ENCODE measurements at places on chromosomes 7 and 10.

DNA sequence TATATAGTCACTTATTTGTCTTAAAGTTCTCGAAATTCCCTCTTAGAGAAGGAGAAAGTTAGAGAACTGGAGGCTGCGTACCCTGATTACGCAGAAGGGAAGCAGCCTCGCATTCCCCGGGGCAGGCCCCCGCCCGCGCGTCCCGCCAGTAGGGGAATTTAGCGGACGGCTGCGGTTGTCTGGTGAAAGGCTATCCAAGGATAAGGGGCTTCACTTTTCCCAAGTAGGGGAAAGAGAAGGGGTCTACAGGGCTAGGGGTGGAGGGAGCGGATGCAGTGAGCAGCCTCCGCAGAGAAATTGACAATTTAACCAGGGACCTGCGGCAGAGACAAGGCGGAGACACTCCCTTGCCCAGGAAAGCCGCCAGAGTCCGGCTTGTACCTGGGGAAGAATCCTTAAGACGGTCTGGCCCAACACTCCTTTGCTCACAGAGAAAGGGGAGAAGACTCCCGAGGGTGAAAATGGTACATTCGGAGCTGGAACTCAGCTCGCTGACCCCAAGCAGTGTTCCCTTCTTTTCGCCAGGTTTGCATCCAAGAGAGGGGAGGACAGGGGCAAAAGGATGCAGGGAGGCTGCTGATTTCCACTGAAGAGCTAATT, 994 bp upstream of the MAGI2 start:
- no peak for DNase-seq

DNA sequence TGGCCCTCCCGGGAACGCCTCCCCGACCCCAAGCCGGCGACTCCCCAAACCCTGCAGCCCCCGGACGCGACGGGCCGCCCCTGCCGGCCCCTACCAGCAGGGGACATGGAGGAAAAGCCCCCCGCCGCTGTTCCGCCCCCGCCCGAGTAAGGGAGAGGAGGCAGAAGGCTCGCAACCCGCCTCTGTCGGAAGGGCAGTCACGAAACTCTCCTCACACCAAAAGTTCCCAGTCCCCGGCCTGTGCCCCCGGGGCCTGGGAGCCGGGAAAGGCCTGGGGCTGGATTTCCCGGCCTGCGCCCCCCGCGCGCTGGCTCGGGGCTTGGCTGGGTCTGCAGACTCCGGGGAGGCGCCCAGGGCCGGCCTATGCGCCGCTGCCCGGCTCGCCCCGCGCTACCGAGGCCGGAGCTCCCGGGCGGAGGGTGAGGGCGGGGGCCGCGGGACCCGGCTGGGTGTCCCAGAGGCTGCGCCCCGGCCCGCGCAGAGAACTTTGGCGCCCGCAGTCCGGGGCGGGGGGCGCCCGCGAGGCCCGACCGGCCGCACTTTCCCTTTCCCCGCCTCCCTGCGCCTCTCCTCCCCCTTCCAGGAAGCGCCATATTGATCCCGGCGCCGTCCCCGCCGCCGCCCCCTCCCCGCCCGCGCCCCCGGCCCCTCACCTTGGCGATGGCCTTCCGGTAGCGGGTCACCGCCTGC, 728 bp downstream of the PARD3 start:
- no peak for DNase-seq

- DNase-seq = no peak
Observed at GRCh38 chr7:121204537-121204936, 124.3 kb upstream of the WNT16 start.

DNA sequence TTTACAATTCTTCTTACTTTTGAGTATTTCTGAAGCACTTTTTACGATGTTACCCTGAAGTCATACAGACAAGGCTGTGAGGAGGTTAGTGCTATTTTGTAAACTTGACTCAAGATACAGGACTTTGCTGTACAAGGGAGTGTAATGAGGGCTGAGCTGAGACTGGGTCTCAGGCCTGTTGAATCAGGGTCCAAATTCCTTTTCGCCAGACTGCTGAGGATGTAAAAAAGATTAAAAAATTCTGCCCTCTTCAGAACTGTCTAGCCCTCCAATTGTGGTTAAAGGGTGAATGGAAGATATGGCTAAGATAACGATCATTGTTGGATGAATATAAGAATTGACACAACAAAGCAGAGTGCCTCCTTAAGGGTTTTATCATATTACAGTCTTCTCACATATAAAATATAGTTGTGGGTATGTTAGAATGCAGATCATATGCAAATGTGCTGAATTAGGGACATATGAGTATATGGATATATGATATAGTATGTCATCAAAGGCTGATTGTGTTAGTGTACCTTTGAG, 165.4 kb downstream of the SUGCT start:
- no peak for DNase-seq

DNA sequence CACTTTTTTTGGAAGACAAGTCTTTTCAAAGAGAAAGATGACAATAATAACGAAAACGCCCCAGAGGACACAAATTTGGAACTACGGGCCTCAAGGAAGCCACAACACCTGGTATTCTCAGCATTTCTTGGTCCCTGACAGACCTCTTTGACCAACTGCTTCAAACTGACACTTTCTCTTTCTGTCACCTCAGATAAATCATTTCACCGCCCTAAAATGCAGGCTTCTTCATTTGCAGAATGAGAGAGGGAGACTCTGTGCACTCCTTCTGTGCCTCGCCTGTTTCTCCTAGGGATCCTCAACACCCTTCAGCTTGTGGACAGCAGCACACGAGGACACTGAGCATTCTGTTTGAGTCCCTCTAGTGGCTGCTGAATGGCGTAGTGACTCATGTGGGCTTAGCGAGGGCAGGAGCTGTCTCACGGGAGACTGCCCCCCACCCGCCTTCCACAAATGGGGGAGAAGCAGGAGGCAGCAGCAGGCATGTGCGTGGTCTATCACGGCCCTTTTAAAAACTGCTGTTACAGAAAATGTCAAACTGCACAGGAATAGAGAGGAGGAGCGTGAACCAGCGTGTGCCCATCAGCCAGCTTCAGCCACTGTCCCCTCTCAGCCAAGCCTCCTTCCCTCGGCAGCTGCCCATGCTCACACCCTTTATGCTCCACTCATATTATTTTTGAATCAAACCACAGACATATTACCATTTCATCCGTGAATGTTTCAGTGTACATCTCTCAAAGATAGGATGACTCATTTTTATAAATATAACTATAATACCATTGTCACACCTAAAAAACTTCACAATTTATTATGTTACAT, 41.4 kb downstream of the GSDME start:
- DNase-seq = no peak

DNA sequence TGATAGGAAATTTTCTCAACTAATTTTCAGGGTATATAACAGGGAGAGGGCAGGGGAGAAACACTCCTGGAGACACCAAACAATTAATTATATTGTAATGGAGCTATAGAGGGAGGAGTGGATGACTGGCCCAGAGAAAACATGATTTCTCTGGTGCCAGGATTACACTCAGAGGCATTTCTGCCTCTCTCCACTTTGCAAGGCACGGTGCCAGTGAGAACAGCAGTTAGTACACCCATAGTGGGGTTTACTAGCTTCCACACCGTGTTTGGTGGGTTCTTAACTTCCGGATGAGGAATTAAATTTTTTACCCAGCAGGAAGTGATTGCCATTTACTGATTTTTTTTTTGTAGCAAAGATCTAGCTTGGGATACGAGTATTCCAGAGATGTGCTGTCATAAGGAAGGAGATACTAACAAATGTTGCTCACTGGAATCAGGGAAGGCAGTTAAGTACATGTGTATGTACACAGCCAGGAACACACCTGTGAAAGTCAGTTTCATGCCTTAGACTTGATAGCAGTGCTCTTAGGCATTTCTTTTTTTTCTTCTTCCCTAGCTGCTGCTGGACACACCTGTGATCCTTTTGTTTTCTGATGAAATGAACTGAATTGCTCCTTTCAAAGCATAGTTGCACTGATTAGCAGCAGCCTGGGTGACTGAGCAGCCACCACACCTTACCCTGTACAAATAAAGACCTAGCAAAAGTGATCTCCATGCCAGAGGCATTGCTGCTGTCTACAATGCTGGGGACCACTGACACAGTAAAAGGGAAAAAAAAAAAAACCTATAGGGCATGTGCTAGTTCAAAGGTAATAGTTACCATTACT, 58.1 kb downstream of the POLL start:
- DNase-seq = no peak

DNA sequence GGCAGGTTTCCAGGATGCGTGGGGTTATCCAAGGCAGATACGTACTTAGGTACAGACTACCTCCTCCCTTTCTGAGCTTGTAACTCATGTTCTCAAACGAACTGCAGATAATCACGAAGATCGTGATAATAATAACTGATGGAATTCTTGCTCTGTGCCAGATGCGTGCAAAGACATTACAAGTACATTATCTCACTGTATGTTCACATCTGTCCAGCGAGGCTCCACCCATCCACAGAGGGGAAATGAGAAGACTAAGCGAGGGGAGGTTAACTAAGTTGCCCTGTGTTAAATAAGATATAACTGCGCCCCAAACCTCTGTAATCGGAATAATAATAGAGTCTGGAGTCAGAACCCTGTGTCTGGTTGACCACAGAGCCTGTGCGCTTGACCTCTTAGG, 1.9 kb downstream of the GALNT17 start:
- no peak for DNase-seq

GRCh38 chr10:44673245-44673983, 237.7 kb upstream of the TMEM72 start:
- DNase-seq = no peak

DNA sequence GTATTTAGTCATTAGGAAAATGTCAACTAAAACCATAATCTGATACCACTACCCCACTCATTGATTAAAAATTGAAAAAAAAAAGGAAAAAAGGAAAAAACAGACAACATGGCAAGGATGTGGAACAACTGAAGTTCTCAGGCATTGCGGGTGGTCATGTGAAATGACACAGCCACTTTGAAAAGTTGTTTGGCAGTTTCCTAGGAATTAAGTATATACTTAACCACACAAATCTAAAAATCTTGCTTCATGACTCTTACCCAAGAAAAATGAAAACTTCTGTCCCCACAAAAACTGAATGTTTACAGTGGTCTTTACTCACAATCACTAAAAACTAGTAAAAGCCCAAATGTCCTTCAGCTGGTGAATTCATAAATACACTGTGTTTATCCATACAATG, 254.5 kb downstream of the AHR start:
- DNase-seq = no peak

DNA sequence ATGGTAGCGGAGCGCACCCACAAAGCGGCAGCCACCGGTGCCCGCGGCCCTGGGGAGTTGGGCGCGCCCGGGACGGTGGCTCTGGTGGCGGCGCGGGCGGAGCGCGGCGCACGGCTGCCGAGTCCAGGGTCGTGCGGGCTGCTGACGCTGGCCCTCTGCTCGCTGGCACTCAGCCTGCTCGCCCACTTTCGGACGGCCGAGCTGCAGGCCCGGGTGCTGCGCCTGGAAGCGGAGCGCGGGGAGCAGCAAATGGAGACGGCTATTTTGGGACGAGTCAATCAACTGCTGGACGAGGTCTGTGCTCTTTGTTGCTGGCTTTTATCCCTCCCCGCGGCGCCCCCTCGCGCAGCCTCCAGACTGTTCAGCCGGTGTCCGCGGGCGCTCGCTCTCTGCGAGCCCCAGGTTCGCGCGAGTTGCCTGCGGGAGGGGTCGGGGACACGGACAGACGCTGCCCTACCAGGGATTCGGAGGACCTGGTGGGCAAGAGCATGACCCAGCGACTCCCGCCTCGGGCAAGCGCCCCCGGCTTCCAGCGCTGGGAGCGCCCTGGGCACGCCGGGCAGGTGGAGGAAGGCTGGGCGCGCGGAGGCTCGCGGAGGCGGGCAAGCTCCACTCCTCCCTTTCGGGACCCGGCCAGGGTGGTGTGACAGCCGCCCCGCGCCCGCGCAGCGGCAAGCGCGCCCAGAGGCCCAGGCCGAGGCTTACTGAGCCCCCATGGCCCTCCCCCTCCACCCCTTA, 887 bp downstream of the COL13A1 start:
- DNase-seq = no peak

DNA sequence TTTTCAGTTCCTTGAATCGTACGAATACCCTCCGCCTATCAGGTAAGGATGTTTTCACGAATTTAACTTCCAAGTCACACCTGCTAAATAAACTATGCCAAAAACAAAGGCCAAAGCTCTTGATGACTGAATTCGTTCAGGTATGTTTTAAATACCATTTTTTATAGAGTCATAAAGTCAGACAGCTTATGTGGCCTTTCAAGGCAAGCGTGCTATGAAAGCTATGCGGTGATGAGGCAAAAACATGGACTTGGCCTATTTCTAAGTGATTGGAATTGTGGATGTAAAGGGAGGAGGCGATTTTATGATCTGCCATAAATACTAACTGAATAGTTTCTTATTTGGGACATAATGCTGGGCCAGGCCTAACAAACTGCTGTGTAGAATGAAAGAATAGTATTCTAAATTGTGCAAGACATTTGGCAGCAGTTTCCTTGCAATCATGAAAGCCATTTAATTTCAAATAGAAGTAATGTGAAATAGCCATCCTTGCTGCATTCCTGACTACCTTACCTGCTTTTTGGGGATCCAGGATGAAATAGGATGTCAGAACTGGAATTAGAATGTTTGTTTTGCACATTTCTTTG, 14.0 kb downstream of the SLC39A12 start:
- no peak for DNase-seq

DNA sequence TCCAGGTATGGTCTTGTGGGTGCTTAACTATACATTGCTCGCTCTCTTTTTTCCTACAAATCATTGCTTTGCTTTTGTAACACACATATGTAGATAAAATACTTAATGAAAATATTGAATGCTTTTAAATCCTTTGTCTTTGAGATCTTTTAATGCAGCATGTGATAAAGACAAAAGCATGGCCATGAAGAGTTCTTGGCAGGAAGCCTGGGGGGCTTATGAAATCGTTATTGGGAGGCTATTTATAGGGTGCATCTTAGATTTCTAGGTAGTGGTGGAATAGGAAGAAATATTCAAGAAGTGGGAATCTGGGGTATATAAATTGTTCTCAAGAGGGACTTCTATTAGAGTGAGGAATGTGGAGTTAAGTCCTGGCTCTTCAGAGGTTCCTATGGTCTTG, 21.9 kb downstream of the UBE2D1 start:
- DNase-seq = no peak

- DNase-seq = no peak
Observed at GRCh38 chr10:99964791-99965190, 45.0 kb downstream of the DNMBP start.

DNA sequence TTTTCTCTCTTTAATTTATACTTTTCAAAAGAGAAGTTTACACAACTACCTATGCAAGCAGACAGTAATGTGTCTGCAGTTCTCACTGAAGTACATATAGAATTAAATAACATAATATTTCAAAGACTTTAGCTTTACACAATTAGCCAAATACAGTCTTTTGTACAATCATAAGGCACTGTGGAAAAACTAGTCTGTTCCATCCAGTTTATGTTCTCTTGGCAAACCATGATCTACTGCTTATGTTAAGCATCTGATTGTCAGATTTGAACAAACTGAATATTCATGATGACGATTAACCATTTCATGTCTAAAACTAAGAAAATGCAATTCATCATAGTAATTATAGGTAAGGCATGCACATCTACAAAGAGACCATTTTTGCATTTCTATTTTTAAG, 842 bp downstream of the SEMA3A start:
- DNase-seq = no peak

GRCh38 chr7:146054909-146055308, 61.7 kb upstream of the CNTNAP2 start:
- no peak for DNase-seq
